ENCODE measurements at places on chromosomes 11 and 22. TPM values are rescaled to one million over a fixed set of nuclear protein-coding genes. Genes with fewer than 3 reads are reported as not detected.

DNA sequence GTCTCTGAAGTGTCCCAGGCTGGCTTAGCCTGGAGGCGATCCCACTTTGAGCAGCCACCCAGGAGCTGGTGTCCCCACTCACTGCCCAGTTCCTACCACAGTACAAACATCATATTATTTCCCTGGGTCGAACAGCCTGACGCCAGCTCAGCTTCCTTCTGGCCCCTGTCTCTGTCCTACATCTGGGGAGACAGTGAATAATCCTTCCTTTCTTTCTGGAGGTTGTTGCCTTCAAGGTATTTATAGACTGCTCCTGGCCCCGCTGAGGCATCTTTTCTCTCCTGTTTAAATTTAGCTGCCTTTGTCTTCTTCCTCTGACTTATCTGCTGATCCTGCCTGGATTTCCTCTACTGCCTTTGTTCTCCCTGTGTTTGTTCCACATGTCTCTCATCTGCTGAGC lies 56.8 kb upstream of the LRRC55 start:
- no peak overlapping the region for H3K4me3 ChIP-seq
- H3K27ac ChIP-seq = no peak overlapping the region
- no peaks in the 10 kb centered on the region for H3K27me3 ChIP-seq
- DNase-seq = no peak
- H3K4me1 ChIP-seq = no peaks in the 10 kb centered on the region

DNA sequence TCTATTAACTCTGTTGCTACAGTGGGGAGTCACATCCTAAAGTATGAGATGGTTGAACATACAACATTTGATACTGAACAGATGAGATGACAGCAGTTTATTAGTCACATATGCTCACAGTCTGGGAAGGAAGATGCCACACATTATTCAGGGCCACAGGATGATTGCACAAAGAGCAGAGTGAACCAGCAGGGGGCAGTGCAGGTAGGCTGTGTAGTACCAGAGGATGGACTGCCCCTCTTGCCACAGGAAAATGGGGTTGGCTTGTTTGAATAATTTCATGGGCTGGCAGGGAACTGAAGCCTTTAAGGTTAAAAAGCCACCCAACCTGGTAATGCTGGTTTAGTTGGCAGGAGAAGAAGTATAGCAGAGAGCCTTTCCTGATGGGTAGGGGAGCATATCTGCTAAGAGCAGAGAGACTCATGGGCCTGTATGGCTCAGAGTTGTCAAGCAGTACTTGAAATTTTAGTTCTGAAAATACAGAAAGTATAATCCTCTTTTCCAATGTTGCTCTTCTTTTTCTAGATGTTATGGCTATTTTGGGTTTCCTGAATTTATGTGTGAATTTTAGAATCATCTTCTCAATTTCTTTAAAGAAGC lies 180.4 kb upstream of the B3GAT1 start:
- peak; percentile 51 for DNase-seq
- no peaks in the 10 kb centered on the region for H3K36me3 ChIP-seq
- H3K27ac ChIP-seq = no peak overlapping the region

DNA sequence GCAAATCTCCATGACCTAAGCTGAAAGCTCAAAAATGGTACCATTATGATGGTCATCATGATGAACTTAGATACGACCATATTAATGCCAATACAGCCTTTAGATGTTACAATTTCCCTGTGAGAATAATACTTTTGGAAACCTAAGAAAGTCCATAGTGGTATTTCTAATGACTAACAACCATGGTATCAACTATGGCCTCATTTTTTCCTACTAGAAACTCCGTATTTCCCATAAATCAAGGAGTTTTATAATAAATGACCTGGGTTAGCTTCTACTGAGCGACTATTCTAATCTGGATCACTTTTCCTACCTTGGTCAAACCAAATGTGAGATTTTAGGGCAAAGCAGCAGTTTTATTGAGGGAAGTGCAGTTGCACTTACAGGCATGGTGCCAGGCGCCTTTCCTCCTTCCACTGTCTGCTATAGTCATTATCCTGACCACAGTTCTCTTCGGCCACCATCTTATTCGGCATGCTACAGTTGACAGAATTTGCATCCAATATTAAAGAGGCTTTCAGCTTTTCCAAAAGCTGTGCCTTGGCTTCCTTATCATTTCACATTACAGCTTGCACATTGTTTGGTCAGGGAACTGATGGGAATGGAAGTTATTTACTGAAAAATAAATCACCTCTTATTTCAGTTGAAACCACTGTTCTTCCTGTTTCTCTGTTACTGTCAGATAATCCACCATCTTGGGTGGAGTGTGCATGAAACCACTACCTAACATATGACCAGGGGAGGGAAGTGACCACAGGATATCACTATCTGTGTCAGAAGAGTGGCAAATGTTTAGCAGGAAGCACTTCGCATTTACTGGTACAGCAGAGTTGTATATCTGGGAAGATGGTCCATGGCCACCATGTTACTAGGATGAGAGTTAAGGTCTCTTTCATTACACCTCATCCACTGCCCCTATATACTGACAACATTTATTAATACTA lies 74.5 kb upstream of the PICALM start:
- H3K36me3 ChIP-seq = no peaks in the 10 kb centered on the region
- H3K4me1 ChIP-seq = no peaks in the 10 kb centered on the region
- no peak for DNase-seq
- H3K27me3 ChIP-seq = no peaks in the 10 kb centered on the region
- no peak overlapping the region for H3K4me3 ChIP-seq
- no peak overlapping the region for H3K27ac ChIP-seq

- no peaks in the 10 kb centered on the region for H3K36me3 ChIP-seq
- peaks cover 34% of the 10 kb centered on the region for H3K4me1 ChIP-seq
- H3K4me3 ChIP-seq = no peak overlapping the region
- no peak overlapping the region for H3K27ac ChIP-seq
- no peak for DNase-seq
- no peaks in the 10 kb centered on the region for H3K27me3 ChIP-seq
Observed at GRCh38 chr11:34189191-34189590, 83.8 kb downstream of the NAT10 start.

DNA sequence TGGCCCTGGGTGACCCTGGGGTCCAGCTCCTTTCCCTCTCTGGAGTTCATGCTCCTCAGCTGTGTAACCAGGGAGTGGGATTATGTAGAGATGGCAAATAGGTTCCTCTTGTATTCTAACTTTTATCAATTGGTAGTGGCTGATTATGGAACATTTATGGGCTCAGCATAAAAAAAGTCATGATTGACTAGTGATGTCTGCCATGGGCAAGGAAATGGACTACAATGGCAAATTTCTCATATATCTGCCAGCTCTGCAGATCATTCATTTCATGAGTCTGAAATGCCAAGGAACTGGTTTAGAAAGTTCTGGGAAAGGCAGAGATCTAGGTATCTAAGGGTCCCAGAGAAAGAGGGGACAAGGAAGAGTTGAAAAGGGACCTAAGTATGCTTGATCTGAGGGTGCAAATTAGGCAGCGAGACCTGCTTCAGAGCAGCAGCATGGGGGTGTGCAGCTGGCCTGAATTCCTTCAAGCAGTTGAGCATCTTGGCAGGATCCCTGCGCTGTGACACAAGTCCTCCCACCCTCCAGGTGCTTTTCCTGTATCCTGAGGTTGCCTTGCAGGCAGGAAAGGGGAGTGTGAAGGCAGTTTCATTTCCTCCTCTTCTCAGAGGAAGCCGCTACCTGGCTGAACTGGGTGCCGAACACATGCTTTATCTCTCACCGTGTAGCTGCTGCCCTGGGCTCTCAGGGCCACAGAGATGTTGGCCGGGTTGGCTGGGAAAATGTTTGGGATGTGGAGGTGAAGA lies 10.4 kb downstream of the SLC15A3 start:
- H3K27ac ChIP-seq = no peak overlapping the region
- H3K4me1 ChIP-seq = no peaks in the 10 kb centered on the region
- no peaks in the 10 kb centered on the region for H3K36me3 ChIP-seq
- H3K4me3 ChIP-seq = no peak overlapping the region
- DNase-seq = no peak

GRCh38 chr11:44661311-44661717 lies 65.4 kb upstream of the TSPAN18 start:
- H3K36me3 ChIP-seq = no peaks in the 10 kb centered on the region
- H3K27ac ChIP-seq = no peak overlapping the region

GRCh38 chr11:43688394-43688793 lies 7.9 kb downstream of the HSD17B12 start:
- H3K4me1 ChIP-seq = peaks cover 9% of the 10 kb centered on the region
- H3K36me3 ChIP-seq = 0 out of 2 replicates have a peak, but pooled peaks cover 10% of the 10 kb centered on the region
- H3K27ac ChIP-seq = no peak overlapping the region
- no peaks in the 10 kb centered on the region for H3K27me3 ChIP-seq
- no peak for DNase-seq

DNA sequence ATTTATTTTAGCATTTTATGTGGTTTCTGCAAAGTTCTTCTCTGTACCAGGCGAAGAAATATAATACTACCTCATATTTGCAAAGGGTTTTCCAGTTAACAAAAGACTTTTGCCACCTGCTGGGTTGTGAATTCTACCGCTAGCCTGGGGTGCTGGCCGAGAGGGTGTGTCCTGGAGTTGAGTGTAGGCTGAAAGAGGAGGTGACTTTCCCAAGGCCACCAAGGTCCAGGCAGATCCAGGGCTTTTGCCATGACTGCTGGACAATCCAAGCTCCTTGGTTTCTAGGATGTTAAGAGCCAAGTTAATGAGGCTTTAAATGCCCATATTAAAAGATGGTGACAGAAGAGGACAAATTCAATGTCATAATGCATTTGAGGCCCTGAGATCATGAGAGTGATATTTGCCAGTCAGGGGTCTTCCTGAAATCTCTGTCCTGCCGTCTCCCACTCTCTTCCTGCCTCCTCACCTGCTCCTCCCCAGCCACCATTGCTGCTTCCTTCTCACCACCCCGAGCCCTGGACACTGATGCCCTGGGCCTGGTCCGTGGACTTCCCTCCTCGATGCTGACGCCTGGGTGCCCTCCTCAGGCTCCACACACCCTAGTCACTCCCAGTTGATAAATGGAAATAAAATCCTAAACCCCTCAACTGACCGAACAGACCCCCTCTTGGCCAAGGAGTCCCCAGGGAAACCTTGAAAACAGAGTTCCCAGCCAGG lies 825.6 kb downstream of the TBC1D22A start:
- no peaks in the 10 kb centered on the region for H3K36me3 ChIP-seq
- H3K4me3 ChIP-seq = no peak overlapping the region
- no peaks in the 10 kb centered on the region for H3K27me3 ChIP-seq
- H3K4me1 ChIP-seq = no peaks in the 10 kb centered on the region
- no peak for DNase-seq
- H3K27ac ChIP-seq = no peak overlapping the region

DNA sequence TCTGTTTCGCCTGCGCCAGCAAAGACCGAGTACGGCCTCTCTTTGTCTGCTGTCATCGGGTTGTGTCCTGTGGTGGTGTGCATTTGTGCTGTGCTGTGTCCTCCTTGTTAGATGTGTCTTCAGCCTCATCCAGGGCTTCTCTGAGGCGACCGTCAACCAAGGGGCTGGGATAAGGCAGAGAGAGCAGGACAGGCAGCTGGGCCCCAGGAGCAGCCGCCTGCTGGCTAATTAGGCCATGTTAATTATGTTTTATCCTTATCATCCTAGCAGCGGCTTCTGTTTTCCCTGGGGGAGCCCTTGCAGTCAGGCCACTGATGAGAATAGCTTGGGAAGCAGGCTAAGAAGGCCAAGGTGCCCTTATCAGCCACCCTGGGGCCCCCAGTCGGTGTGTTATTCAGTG lies 40.7 kb upstream of the TTC12 start:
- no peaks in the 10 kb centered on the region for H3K36me3 ChIP-seq
- no peak overlapping the region for H3K4me3 ChIP-seq
- peak; percentile 84 for DNase-seq
- H3K4me1 ChIP-seq = peaks cover 29% of the 10 kb centered on the region

DNA sequence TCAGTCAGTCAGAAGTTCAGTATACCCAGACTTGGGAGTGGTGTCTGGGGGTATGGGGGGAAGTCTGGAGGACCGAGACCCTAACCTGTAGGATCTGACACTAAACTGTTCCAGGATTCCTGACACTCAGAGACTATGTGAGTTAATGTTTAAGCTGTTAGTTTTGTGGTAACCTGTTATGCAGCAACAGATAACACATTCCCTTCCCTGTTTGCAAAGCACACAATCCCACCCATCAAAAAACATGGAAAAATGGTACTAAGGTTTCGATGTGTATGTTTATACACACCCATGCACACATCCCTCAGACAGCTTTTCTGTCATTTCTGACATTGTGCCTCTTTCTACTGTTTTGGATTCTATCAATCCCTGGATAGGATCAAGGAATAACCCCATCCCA lies 27.6 kb downstream of the ZNF280B start:
- H3K4me3 ChIP-seq = no peak overlapping the region
- no peaks in the 10 kb centered on the region for H3K36me3 ChIP-seq
- DNase-seq = no peak
- no peaks in the 10 kb centered on the region for H3K4me1 ChIP-seq
- no peak overlapping the region for H3K27ac ChIP-seq
- no peaks in the 10 kb centered on the region for H3K27me3 ChIP-seq

DNA sequence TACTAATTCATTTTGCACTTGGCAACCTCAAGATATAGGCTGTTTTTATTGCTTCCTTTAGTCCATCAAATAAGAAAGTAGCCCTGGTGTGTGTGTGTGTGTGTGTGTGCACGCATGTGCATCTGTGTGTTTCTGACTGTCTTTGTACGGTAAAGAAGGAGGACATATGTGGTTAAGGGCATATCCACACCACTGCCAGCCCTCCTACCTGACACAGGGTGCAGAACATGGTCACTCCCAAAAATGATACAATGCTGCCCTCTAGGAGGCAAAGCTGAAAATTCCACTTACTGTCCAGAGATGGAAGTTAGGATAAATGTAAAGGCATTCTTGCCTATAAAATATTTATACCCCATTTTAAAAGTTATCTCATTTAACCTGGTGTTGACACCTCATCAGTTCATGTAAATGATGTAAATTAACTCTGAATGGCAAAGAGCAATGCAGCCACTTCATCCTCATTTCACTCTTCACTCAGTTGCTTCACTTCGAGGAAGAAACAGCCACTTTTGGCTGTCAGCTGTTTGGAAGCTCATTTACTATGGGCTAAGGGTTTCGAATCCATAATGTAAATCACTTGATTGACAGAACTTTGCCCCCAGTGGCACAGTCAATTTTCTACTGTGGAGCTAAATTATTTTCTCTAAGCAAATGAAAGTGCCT lies 83.1 kb upstream of the MTNR1B start:
- no peaks in the 10 kb centered on the region for H3K27me3 ChIP-seq
- no peaks in the 10 kb centered on the region for H3K36me3 ChIP-seq
- peak; percentile 86 for DNase-seq
- no peak overlapping the region for H3K27ac ChIP-seq
- no peak overlapping the region for H3K4me3 ChIP-seq

DNA sequence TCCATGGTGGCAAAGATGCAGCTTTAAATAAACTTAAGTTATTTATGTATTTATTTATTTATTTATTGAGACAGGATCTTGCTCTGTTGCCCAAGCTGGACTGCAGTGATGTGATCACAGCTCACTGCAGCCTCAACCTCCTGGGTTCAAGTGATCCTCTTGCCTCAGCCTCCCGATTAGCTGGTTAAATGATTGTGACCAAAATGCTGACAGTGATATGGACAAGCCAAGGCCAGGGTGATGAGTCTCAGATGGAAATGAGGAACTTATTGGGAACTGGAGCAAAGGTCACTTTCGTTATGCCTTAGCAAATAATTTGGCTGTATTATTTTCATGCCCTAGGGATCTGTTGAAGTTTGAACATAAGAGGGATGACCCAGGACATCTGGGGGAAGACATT lies 9.3 kb upstream of the LRP5 start:
- H3K36me3 ChIP-seq = no peaks in the 10 kb centered on the region
- no peaks in the 10 kb centered on the region for H3K4me1 ChIP-seq
- DNase-seq = no peak

The TYMP gene
- polyA plus RNA-seq = 1.7 TPM

The C11orf97 gene
- polyA plus RNA-seq = not detected

The LGR4 gene
- polyA plus RNA-seq = 4.6 TPM

The SGSM1 gene
- 0.26 TPM for polyA plus RNA-seq

All from SK-N-SH (cell line).